ENCODE measurements at places on chromosomes 4 and X.

- no peak for DNase-seq
Observed at GRCh38 chr4:14769993-14770392, 232.3 kb upstream of the CPEB2 start.

DNA sequence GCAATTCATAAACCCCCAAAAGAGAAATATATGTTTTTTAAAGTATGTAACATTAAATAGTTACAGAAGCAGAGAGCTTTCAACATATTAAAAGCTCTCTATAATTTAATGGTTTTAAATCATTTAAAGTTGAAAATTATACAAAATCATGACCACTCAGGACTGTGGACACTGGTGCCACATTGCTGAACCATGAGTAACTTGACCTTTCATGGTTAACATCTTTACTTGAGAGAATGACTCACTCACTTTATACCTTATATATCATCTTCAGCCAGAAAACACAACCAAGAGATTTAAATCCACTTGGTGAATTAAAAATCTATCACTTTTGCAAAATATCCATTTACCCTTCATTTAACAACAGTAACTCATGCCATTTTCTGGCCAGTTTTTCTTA lies 584.3 kb upstream of the SMIM31 start:
- DNase-seq: peak; percentile 9

- no peak for DNase-seq
Observed at GRCh38 chr4:14053291-14053690, 425.8 kb upstream of the BOD1L1 start.

GRCh38 chr4:173436771-173437265 lies 37.9 kb upstream of the SCRG1 start:
- DNase-seq: no peak

- peak; percentile 13 for DNase-seq
Observed at GRCh38 chrX:8868906-8869305, 67.7 kb upstream of the FAM9A start.

DNA sequence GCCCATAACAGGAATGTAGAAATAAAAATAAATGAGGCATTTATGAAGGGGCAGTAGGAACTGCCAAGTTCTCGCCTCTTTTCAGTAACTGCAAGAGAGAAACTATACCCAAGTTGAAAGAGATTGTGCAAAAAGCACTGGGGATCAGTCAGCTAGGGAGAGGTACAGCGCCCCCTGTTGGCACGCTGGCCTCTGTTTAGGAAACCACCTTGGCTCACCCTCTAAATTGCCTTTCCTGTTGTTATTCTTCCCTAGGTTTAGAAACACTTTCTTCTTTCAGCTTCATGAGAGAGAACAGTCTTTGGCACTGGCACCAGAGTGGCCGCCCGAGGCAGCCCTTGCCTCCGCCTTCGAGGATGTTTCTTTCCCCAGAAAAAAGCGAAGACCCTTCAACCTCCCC lies 348.5 kb downstream of the MID1IP1 start:
- DNase-seq: peak; percentile 75

DNA sequence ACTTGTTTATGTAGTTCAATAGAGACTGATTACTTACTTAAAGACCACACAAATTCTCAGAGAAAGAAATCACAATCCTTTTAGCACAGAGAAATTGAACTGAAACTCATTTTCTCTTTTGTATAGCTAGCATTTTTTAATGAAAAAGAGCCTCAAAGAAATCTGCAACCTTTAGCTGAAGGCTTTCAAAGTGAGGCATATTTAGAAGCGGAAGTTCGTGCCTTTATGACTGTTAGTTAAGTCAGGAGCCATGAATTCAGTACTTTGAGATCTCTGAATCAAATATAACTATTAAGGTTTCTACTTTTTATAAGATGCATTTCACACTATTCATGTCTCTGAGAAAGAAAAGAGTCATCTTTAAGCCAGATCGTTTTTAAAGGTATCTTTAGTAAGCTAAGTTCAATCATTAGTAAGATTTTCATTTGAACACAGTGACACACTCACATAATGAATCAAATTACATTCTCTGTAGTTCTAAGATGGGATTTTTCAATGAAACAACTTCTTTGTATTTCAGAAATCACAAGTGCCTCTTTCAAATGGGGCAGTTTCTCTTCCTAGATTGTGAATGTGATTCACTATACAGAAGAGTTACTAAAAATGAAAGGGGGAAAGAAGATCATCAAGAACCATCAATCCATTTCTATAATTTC lies 61.4 kb downstream of the SMARCA1 start:
- no peak for DNase-seq

- DNase-seq: no peak
Observed at GRCh38 chrX:30659421-30659820, 6.2 kb downstream of the GK start.

- DNase-seq: no peak
Observed at GRCh38 chr4:111712093-111712677, 433.1 kb upstream of the FAM241A start.

DNA sequence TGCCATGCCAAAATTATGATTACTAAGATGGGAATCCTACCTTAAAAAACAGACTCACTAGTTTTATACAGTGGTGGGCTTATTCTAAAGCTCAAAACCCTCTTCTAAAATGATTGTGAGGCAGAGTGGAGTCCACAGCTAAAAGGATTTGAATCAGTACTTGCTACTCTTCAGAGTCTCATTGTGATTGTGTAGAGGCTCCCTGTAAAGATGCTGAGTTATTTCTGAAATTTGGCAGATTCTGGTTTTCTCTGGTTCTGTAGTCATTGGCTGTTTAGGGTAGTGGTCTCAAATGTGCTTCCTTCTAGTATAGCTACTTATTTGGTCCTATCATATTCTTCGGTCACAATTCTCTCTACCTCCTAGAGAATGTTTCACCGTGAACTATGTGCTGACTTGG lies 104.1 kb downstream of the FBXW7 start:
- DNase-seq: no peak

GRCh38 chrX:114532111-114532805 lies 51.6 kb upstream of the HTR2C start:
- DNase-seq: no peak

DNA sequence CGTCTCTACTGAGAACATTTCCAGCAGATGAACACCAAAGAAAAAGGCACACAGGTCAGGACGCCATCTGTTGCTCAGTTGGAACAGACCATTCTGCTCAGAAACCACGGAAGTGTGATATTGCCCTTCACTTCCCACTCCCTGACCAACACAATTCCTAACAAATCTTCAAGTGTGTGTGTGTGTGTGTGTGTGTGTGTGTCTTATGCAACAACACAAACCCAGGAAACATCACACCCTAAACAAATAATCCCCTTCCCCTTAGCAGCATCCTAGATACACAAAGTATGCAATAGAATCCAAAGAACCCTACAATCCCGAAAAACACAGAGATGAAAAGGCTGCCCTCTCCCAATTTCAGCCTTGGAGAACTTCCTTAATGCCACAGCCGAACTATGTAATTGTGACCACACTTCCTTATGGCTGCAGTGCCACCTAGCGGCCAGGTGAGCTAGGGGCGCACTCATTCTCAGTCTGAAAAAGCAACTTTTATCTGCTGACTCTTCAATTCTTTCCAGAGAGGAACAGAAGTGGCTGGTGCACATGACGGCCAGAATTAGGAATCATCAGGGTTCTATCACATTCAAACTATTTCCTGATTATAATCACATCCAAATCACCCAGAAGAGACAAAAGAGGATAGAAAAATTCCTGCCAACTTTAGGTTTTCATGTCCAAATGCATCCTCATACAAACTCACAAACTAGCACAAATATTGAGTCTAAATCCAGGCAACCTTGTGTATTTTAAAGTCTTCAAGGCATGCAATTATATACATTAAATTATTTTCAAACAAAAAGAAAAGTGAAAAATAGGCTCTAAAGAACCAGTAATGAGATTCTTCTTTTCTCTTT lies 164.9 kb downstream of the DHX15 start:
- peak; percentile 91 for DNase-seq

DNA sequence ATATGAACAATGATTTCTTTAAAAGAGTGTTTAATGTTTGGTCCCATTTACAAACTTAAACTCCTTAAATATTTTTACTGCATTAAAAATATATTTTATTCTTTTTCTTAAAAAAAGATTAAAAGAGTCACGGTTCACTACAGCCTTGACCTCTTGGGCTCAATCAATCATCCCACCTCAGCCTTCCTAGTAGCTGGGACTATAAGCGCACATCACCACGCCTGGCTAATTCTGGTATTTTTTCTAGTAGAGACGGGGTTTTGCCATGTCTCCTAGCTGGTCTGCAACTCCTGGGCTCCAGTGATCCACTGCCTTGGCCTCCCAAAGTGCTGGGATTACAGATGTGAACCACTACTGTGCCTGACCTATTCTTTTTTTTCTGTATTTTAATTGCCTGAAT lies 104.7 kb upstream of the TLR2 start:
- no peak for DNase-seq

DNA sequence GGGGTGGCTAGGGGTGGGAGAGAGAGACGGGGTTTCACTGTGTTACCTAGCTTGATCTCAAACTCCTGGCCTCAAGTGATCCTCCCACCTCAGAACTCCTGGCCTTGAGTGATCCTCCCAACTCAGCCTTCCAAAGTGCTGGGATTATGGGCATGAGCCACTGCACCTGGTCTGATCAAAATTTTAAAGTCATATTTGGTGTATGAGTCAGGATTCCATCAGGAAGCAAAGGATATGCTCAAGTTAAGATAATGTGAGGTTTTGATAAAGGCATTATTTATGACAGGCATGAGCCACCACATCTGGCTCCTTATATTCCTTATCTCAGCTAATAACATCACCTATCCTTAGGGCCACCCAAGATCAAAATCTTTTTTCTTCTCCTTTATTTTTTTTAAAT lies 182.0 kb downstream of the SLC4A4 start:
- DNase-seq: no peak

GRCh38 chr4:57131849-57132742 lies 21.9 kb upstream of the IGFBP7 start:
- peak; percentile 76 for DNase-seq

GRCh38 chr4:105067431-105067830 lies 79.2 kb upstream of the TET2 start:
- DNase-seq: no peak

DNA sequence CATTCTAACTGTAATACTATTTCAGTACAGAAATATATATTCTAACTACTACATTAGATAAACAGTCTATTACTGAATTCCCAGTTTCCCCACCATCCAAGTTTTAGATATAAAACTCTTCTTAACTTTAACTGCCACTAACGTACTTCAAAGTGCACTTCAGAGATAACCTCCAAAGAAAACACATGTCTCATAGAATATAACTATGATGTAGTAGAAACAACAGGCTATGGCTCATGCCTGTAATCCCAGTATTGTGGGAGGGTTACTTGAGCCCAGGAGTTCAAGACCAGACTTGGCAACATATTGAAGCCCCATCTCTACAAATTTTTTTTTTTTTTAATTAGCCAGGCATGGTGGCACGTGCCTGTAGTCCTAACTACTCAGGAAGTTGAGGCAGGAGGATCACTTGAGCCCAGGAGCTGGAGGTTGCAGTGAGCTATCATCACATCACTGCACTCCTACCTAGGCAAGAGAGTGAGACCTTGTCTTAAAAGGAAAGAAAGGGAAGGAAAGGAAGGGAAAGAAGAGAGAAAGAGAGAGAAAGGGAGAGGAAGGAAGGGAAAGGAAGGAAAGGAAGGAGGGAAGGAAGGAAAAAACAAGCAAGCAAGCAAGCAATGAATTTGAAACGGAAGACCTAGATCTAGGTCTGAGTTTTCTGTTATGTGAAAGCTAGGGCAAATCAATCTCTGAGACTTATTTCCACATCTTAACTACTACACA lies 4.8 kb downstream of the HAUS3 start:
- no peak for DNase-seq

GRCh38 chr4:182175788-182176519 lies 67.2 kb upstream of the TENM3 start:
- DNase-seq: peak; percentile 1

GRCh38 chrX:111035256-111035655 lies 60.7 kb upstream of the PAK3 start:
- no peak for DNase-seq

DNA sequence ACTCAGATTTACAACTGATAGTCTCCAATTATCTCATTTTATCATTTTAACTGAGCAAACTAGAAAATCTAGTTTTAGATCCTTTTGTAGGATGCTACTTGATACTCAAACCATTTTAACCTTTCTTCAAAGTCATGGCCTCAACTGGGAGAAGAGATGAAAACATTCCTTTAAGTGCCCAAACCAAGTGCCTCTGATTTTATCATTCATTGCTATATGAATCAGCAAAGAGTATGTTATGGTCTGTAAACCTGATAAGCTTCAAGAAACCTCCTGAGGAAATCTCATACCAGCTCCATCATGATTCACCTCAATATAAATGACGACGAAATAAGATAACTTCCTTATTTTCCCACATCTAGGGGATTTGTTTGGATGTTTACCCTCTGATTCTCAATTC lies 119.9 kb downstream of the FAM13A start:
- DNase-seq: no peak

DNA sequence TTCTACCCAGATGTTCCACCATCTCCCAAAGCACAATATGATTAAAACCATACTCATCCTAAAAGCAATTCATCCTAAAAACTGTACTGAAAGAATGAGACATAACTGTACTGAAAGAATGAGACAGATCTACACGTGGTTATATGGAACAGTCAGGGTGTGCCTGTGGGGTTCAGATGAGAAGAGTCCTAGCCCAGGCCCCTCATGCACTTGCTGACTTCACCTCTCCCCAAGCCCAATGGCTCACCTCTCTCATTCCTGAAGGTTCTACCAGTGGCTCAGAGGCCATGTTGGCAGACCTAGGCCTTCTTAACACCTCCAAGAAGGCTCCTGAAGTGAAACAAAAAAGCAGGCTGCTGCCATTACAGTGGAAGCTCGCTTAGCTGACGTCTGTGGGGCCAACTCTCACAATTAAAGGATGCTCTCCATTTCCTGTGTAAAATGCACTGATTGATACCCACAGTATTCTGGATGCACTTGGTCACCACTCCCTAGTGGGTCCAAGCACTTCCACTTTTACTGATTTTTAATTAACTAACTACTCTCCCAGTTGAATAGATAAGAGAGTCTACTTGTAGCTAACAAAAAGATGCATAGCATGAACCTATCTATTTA lies 3.8 kb downstream of the PLAC1 start:
- DNase-seq: no peak

DNA sequence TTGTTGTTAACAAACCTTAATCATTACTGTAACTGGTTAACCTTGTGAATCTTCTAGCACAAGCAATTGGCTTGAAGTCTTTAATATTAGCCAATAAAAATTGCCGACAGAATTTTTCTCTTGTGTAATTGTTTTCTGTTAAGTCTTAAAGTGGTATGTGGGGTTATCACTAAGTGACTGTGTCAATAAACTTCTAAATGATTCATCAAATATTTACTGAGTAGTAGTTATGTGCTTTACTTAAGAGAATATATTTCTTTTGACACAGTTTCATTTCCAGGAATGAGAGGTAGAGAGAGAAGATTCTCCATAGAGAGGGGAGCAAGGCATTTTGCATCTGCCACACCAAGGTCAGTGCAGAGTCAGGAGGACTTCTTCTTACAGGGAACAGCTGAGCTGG lies 2361.6 kb upstream of the AGA start:
- peak; percentile 10 for DNase-seq

- DNase-seq: peak; percentile 4
Observed at GRCh38 chrX:39201305-39201990, 400.2 kb downstream of the MID1IP1 start.
